ENCODE measurements at places on chromosomes 1 and 21.
A peak's percentile ranks its signal among the peaks of the same experiment; 100 is the strongest.

GRCh38 chr1:1603671-1604373, 3.9 kb upstream of the FNDC10 start:
- DNase-seq, result no peak

DNA sequence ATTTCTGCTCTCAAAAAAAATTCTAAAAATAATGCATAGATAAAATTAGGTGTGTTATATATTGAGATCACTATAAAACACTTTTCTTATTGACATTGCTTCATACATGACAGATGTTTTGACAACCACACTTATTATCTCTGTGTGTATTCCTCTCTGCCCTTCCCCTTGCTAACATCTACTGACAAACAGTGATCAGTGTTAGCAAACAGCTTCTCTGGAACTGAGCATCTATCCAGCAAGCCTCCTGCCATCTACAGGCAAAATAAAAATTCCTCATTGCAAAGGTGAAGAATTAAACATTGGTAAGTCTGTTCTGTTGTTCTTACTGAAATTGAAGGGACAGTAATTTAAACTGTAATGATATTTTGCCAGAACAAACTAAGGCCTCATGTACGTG, 2153.9 kb downstream of the NCAM2 start:
- DNase-seq, result no peak

DNA sequence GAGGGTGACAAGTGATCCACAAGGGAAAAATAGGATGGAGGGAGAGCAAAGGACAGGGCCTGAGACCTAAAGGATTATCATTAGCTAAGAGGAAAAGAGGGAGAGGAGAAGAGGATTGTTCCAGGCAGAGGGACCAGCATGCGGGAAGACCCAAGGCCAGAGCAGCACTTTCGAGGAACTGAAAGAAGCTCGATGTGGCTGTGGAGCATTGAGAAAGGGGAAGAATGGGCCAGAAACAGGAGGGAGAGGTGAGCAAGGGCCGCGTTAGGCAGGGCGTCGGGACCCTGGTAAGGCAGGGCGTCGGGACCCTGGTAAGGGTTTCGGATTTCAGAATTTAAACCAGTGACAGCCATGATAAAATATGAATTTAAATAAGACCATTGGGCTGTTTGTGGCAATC, 22.8 kb upstream of the CSF1 start:
- DNase-seq, result no peak

DNA sequence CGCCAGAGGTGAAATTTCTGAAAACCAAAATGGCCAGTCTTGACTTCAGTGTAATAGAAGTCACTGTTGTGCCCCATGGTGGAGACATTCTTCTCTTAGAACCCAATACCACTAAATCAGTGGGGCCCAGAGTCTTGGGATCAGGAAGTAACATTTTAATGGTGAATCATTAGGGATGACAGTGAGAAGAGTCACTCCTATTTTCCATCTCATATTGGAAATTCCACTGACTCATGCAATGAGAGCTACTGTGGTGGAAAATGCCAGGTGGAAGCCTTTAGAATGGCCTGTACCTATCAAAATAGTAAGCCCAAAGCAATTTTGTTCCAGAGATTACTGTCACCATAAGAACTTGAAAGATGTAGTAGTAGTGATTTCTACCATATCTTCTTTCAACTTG, 20.6 kb upstream of the PPM1J start:
- no peak for DNase-seq

DNA sequence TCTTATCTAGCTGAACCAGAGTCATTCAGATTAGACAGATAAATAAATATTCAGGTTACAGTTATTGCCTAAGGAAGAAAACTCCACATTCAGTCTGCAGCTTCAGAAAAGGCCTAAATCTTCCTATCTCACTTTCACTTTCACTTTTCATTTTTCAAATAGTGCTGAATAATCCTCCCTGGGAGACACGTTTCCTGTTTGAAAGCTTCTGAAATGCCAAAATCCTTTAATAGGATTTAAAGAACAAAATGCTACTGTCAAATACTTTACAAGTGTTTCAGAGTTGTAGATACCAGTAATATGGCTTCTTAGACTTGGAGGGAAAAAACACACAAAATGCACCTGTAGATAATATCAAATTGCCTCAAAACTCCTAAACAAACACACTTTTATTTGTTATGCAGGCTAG, 3.9 kb downstream of the PSMB2 start:
- DNase-seq, result peak; percentile 83

- no peak for DNase-seq
These were observed 9.6 kb upstream of the PEAR1 start for GRCh38 chr1:156883919-156884318.

- DNase-seq, result peak; percentile 41
These were observed 742 bp downstream of the SH3GLB1 start for GRCh38 chr1:86704972-86705664.

GRCh38 chr1:218407630-218408029, 62.5 kb downstream of the TGFB2 start:
- no peak for DNase-seq

GRCh38 chr1:33168556-33169289, 13.1 kb downstream of the TRIM62 start:
- no peak for DNase-seq

DNA sequence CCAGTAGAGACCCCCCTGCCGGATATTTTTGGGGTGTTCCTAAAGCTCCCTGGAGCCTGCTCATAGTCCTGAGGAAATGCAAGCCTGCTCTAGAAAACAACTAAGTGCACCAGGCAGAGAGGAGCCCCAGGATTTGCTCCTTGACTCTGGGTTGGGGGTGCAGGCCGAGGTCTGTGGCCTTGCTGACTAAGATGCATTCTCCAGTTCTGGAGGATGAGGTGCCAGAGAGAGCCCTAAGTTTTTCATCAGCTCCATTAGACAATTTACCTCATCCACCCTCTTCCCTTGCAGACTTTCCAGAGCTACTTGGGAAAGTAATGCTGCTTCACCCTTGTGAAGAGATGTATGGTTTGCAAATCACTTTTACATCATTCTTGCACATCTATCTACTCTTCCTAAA, 9.1 kb downstream of the TUFT1 start:
- DNase-seq, result no peak

DNA sequence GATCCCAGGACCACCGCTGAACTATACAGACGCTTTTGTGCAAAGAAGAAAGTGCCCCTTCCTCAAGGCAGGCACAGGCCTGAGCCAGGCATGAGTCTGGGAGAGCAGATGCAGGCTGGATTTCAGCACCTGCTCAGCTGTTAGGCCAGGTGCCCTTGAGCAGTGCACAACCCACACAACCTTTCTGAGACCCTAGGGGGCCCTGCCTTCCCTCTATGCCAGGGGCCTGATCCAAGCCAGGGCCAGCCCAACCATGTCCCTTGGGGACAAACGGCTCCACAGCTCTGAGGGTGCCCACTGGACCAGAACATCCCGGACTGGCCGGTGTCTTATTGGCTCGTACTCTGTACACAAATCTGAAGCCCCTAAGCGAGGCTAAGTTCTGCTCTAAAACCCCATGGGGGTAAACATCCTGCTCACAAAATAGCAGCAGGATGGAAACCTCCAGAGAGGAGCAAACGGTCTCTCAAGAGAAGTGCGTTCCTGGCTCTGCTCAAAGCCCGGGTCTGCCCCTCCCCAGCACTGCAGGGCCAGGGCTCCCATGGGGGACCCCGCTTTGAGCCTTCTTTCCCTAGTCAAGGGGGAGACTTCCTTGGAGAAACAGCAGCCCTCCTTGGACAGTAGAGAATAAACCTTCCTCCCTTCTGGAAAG, 275.1 kb downstream of the NPHP4 start:
- no peak for DNase-seq

- DNase-seq, result no peak
These were observed 77.6 kb upstream of the CD34 start for GRCh38 chr1:207988326-207989165.

DNA sequence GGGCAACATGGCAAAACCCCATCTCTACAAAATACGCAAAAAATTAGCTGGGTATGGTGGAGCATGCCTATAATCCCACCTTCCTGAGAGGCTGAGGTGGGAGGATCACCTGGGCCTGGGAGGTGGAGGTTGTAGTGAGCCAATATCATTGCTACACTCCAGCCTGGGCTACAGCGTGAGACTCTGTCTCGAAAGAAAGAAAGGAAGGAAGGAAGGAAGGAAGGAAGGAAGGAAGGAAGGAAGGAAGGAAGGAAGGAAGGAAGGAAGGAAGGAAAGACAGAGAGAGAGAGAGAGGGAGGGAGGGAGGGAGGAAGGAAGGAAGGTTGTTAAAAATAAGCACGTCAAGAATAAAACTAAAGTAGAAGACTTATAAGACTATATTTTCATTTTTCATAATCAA, 17.0 kb upstream of the ATP1A1 start:
- DNase-seq, result no peak

- no peak for DNase-seq
These were observed 7.5 kb downstream of the MRAP start for GRCh38 chr21:32306021-32306780.

DNA sequence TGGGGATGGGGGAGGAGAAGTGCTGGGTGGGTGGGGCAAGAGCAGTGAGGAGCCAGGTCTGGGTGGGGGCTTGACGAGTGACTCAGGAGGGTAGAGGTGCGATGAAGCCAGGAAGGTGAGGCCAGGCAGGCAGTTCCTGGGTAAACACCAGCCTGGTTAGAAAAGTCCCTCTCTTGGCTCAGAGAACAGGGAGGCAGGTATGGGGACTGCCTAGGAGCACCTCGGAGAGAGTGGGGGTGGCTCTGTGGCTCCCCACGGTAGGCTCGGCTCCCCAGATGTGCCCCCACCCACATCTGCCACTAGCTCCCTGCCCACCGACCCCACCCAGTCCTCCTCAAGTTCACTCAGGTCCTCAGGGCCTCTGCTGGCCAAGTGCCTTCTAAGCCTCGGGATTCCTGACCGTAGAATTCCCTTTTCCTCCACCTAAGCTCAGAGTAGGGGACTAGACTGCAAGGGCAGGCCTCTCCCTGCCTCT, 1.2 kb downstream of the HSPG2 start:
- no peak for DNase-seq

GRCh38 chr1:38585971-38586370, 273.6 kb downstream of the RRAGC start:
- no peak for DNase-seq

DNA sequence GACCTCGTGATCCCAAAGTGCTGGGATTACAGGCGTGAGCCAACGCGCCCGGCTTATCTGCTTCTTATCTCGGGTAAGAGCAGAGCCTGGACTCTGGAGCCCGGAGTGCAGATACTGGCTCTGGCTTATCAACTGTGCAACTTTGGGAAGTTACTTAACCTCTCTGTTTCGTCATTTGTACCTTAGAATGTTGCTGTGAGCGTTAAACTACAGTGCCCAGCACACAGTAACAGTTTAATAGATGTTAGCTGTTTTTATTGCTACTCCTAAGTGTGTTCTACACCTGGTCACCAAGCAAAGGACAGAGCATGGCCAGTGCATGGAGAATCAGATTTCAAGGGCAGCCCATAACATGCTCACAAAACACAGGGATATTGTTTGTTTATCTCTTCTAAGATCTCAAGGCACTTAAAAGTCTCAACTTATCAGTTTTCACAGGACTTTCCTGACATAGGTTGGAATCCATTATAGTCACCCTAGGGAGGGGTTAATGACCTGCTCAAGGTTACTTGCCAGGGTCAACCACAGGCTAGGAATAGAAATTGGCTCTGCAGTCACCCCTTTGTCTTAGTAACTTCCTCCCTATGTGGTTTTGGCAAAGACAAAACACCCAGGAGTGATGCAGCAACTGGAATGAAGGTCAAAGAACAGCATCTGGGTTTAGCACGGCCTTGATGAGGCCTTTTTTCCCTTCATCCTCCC, 22.5 kb upstream of the SRP9 start:
- no peak for DNase-seq

All from hematopoietic multipotent progenitor cell treated with erythropoietin and hydrocortisone succinate and interleukin-3 and kit ligand, for 15 days (in vitro differentiated cells).